ENCODE measurements at places on chromosomes 1 and 21. TPM values are rescaled to one million over a fixed set of nuclear protein-coding genes. Genes with fewer than 3 reads are reported as not detected.

- H3K27me3 ChIP-seq, result no peaks in the 10 kb centered on the region
- DNase-seq, result no peak
- H3K36me3 ChIP-seq, result no peaks in the 10 kb centered on the region
- no peak overlapping the region for H3K4me3 ChIP-seq
- H3K4me1 ChIP-seq, result no peaks in the 10 kb centered on the region
- no peak overlapping the region for H3K27ac ChIP-seq
Observed at GRCh38 chr1:209590405-209590804, 6.9 kb downstream of the CAMK1G start.

- no peaks in the 10 kb centered on the region for H3K27me3 ChIP-seq
- H3K27ac ChIP-seq, result no peak overlapping the region
- no peaks in the 10 kb centered on the region for H3K36me3 ChIP-seq
- H3K4me3 ChIP-seq, result no peak overlapping the region
- no peak for DNase-seq
Observed at GRCh38 chr1:7198664-7199063, 413.4 kb downstream of the CAMTA1 start.

DNA sequence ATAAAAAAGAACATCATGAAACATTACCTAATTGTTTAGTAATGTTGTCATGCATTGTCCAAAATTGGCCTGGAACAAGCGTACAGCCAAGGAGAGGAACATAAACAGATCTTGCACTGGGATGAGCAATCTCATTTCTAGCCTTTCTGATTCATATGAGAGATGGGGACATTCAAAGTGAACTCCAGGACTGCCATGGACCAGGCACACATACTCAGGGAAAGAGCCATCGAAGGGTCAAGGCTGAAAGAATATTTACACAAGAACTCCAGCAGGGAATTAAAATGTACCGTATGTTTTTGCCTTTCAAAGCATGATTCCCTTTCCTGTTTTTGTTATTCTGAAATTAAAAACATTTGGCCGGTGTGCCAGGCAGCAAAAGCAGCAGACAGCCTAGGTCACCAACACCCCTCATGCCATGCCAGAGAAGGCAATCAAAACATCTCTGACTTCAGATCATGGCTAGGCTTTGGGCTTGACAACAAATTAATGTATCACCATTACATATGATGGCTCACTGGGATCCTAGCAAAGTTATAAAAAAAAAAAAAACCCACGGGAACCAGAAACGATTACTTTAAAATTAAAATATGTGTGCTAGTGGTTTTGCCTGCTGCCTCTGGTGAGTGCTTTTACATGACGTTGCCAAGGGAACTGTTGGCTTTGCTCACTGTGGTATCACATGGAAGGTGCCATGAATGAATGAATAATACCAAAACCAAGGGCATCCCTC lies 159.8 kb downstream of the TGFBR3 start:
- H3K4me3 ChIP-seq, result no peak overlapping the region
- no peak for DNase-seq
- H3K36me3 ChIP-seq, result no peaks in the 10 kb centered on the region
- H3K27me3 ChIP-seq, result no peaks in the 10 kb centered on the region
- peak overlapping the region; percentile 56 for H3K27ac ChIP-seq

- H3K36me3 ChIP-seq, result no peaks in the 10 kb centered on the region
- no peak overlapping the region for H3K4me3 ChIP-seq
- H3K27me3 ChIP-seq, result no peaks in the 10 kb centered on the region
- no peak overlapping the region for H3K27ac ChIP-seq
- H3K4me1 ChIP-seq, result no peaks in the 10 kb centered on the region
Observed at GRCh38 chr1:59666106-59666505, 148.6 kb upstream of the HOOK1 start.

- H3K4me1 ChIP-seq, result no peaks in the 10 kb centered on the region
- no peak overlapping the region for H3K4me3 ChIP-seq
- no peak for DNase-seq
- H3K36me3 ChIP-seq, result no peaks in the 10 kb centered on the region
- H3K27me3 ChIP-seq, result no peaks in the 10 kb centered on the region
Observed at GRCh38 chr1:221435504-221435904, 306.4 kb downstream of the DUSP10 start.

DNA sequence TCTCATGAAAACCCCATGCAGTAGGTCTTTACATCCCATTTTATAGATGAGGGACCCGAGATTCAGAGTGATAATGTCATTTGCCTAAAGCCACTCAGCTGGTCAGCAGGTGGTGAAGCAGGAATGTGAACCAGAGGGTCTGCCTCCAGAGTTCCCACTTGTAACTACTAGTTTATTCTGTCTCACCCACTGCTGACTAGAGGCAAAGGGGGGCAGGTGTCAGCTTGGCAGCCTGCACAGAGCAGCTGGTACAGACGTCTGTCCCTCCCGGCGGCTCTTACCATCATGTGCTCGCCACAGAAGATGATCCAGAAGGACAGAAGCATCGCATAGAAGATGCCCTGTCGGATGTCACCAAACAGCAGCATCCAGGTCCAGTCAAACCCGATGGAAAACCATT lies 82.4 kb downstream of the WLS start:
- H3K4me1 ChIP-seq, result no peaks in the 10 kb centered on the region
- no peaks in the 10 kb centered on the region for H3K27me3 ChIP-seq
- no peaks in the 10 kb centered on the region for H3K36me3 ChIP-seq
- H3K4me3 ChIP-seq, result no peak overlapping the region
- DNase-seq, result no peak

GRCh38 chr1:30774550-30775432 lies 17.2 kb upstream of the LAPTM5 start:
- no peaks in the 10 kb centered on the region for H3K4me1 ChIP-seq
- H3K4me3 ChIP-seq, result no peak overlapping the region
- no peak for DNase-seq
- no peak overlapping the region for H3K27ac ChIP-seq
- H3K36me3 ChIP-seq, result no peaks in the 10 kb centered on the region

The PDZK1IP1 gene
- total RNA-seq, result 85.2 TPM

DNA sequence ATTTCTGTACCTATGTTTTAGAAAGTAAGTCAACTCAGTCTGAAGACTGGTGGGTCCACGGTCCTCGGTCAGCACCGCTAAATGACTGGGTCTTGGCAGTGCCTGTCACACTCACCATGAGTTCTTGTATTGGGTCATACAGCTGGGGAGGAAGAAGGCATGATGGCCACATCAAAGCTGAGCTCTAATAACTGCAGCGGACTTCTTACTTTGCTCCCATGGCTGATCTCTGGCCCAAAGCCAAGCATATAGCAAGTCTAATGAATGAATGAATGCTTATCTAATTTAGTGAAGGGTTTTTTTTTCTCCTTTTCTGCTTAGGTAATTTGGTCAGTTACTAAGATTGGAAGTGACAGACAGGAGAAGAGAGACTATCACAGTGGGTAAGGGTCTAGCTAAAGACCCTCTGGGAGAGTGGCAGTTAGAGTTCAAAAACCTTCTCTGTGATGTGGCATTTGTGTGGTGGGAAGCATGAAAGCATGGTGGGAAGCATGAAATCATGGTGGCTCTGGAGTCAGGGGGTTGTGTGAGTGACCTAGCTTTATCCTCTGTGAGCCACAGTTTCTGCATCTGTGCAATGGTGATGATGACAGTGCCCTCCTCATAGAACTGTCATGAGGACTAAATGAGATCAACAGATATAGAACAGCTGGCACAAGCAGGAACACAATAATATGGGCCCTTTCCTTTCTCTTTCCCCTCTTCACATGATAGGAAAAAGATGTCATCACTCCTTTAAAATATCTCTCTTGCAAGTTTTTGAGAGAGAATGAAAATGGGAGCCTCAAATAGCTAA lies 78.9 kb upstream of the JAK1 start:
- H3K4me3 ChIP-seq, result no peak overlapping the region
- H3K36me3 ChIP-seq, result no peaks in the 10 kb centered on the region
- no peaks in the 10 kb centered on the region for H3K27me3 ChIP-seq
- no peak for DNase-seq
- H3K27ac ChIP-seq, result no peak overlapping the region

The CYP4A11 gene
- total RNA-seq, result not detected

- no peak overlapping the region for H3K27ac ChIP-seq
- DNase-seq, result no peak
- no peak overlapping the region for H3K4me3 ChIP-seq
- H3K36me3 ChIP-seq, result no peaks in the 10 kb centered on the region
Observed at GRCh38 chr1:7534061-7534825, 236.9 kb upstream of the VAMP3 start.

The FCRL5 gene
- 0.90 TPM for total RNA-seq

The CRYBG2 gene
- 30.3 TPM for total RNA-seq

The SYF2 gene
- total RNA-seq, result 38.8 TPM

DNA sequence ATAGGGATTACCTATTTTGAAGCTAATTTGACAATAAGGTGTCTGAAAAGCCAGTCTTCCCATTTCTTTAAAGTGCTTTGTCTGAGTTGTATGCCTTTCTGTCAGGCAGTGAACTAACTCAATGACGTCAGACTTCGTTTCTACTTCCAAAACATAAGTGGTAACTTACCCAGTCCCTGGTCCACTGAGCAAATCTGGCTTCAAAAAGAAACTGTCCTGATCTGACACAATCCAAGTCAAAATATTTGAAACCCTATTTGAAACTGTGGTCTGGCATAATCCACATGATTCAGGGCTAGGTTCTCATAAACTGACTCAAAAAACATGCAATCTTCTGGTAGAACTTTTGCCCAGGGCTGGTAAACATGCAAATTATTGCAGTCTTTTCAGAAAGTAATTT lies 34.0 kb downstream of the DIRAS3 start:
- H3K4me1 ChIP-seq, result no peaks in the 10 kb centered on the region
- DNase-seq, result no peak
- no peaks in the 10 kb centered on the region for H3K36me3 ChIP-seq
- no peak overlapping the region for H3K4me3 ChIP-seq

- H3K4me1 ChIP-seq, result no peaks in the 10 kb centered on the region
- no peak overlapping the region for H3K27ac ChIP-seq
- DNase-seq, result no peak
- H3K27me3 ChIP-seq, result no peaks in the 10 kb centered on the region
- H3K4me3 ChIP-seq, result no peak overlapping the region
Observed at GRCh38 chr1:154847891-154848290, 22.2 kb downstream of the KCNN3 start.

- no peaks in the 10 kb centered on the region for H3K27me3 ChIP-seq
- H3K27ac ChIP-seq, result no peak overlapping the region
- DNase-seq, result no peak
- H3K4me3 ChIP-seq, result no peak overlapping the region
- H3K4me1 ChIP-seq, result no peaks in the 10 kb centered on the region
- H3K36me3 ChIP-seq, result no peaks in the 10 kb centered on the region
Observed at GRCh38 chr1:202264726-202265125, 71.1 kb downstream of the LGR6 start.

The PRELP gene
- total RNA-seq, result 9.3 TPM

DNA sequence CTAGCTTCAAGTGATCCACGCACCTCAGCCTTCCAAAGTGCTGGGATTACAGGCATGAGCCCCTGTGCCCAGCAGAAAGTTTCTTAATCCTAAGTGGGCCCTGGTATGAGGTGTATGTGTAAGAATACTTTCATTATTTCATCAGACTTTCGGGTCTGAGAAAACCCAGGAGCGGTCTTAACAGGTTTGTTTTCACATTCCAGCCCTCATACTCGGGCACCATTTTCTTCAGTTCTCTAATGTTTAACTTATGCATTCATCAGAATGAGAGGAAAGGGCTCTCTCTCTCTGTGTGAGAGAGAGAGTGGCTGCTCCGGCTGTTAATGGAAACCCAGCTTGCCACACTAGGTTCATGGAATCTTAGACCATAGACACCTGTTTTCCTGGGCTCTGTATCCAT lies 4.2 kb upstream of the PADI1 start:
- H3K27me3 ChIP-seq, result no peaks in the 10 kb centered on the region
- no peak for DNase-seq
- H3K27ac ChIP-seq, result no peak overlapping the region
- H3K36me3 ChIP-seq, result no peaks in the 10 kb centered on the region
- H3K4me3 ChIP-seq, result no peak overlapping the region

DNA sequence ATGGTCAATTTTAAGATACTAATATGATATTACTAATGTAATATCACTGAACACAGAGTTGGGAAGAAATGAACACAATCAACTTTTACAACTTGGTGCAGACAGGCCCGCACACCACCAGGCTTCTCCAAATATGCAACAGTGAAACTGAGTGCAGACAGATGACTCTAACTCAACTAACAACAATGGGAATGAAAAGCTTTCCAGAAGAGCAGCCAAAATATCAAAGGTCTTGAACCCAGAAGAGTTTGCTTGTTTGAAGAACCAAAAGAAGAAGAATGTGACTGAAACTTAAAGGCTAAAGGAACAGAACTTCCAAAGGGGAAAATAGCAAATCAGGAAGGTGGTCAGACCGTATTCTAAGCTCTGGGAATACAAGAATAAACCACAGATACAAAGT lies 89.8 kb upstream of the COL11A1 start:
- H3K36me3 ChIP-seq, result no peaks in the 10 kb centered on the region
- no peak overlapping the region for H3K27ac ChIP-seq
- no peaks in the 10 kb centered on the region for H3K4me1 ChIP-seq
- H3K27me3 ChIP-seq, result no peaks in the 10 kb centered on the region
- no peak overlapping the region for H3K4me3 ChIP-seq

- H3K36me3 ChIP-seq, result no peaks in the 10 kb centered on the region
- DNase-seq, result peak; percentile 32
- no peak overlapping the region for H3K27ac ChIP-seq
Observed at GRCh38 chr1:244918421-244919319, 54.3 kb upstream of the HNRNPU start.

The COL8A2 gene
- 2.1 TPM for total RNA-seq

GRCh38 chr1:19749685-19750084 lies 50.0 kb downstream of the TMCO4 start:
- no peaks in the 10 kb centered on the region for H3K36me3 ChIP-seq
- no peak overlapping the region for H3K27ac ChIP-seq
- H3K4me1 ChIP-seq, result no peaks in the 10 kb centered on the region
- no peaks in the 10 kb centered on the region for H3K27me3 ChIP-seq

DNA sequence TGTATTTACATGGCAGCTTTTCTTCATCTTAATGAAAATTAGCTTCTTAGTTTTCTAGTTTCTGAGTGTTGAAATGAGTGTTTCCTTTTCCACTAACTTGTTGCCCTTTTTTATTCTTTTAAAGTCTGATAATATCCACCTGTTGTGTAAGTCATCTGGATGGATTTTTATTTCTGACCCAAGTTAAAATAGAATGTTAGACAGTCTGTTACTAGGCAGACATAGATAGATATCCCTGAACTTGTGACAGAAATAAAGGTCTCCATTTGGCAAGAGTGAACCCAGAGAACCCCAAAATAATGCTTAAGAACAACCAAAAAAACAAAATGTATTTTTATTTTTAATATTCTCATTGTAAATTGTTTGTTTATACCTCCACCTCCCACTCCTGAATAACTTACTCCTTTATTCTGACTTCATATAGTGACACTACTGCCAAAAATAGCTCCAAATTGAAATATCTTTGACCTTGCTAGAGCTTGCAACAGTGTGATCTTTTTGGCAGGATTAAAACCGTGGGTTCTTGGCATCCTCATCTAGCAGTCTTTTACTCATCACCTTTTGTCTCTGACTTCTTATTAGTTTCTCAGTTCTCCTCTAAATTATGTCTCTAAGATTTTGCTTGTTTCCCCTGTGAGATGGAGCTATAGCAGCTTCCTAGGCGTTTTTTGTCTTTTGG lies 26.9 kb upstream of the SH3D21 start:
- no peaks in the 10 kb centered on the region for H3K27me3 ChIP-seq
- H3K27ac ChIP-seq, result no peak overlapping the region
- no peaks in the 10 kb centered on the region for H3K4me1 ChIP-seq
- no peak overlapping the region for H3K4me3 ChIP-seq

GRCh38 chr1:181777286-181777685 lies 284.2 kb downstream of the ZNF648 start:
- H3K36me3 ChIP-seq, result no peaks in the 10 kb centered on the region
- no peak overlapping the region for H3K27ac ChIP-seq
- no peaks in the 10 kb centered on the region for H3K4me1 ChIP-seq
- no peak for DNase-seq
- no peak overlapping the region for H3K4me3 ChIP-seq

GRCh38 chr1:177282976-177283375 lies 112.2 kb downstream of the BRINP2 start:
- H3K27ac ChIP-seq, result no peak overlapping the region
- H3K4me1 ChIP-seq, result no peaks in the 10 kb centered on the region
- no peak overlapping the region for H3K4me3 ChIP-seq
- no peaks in the 10 kb centered on the region for H3K36me3 ChIP-seq
- H3K27me3 ChIP-seq, result no peaks in the 10 kb centered on the region

The TSTD1 gene
- total RNA-seq, result 74.7 TPM

The CAMK1G gene
- 0.21 TPM for total RNA-seq
